Glomerular endothelial cell (primary cell): ENCODE measurements at places on chromosomes 1 and 21. TPM values are rescaled to one million over a fixed set of nuclear protein-coding genes. Genes with fewer than 3 reads are reported as not detected.

PDE4B gene
- total RNA-seq: 21.7 and 54.6 TPM in 2 replicates

LINGO4 gene
- not detected in 2 replicates for total RNA-seq

ASPM gene
- total RNA-seq: 4.5 and 11.3 TPM in 2 replicates

CFAP107 gene
- not detected in 2 replicates for total RNA-seq

GJA8 gene
- total RNA-seq: not detected in 2 replicates

RNU1-2 gene
- total RNA-seq: under 0.01 TPM in 2 replicates

CELA3B gene
- total RNA-seq: not detected in 2 replicates

LRRC71 gene
- 0.12 TPM in 1 of 2 replicates, not detected in the other for total RNA-seq

TBX15 gene
- total RNA-seq: not detected in 2 replicates

VWA5B1 gene
- total RNA-seq: not detected in 2 replicates

NME7 gene
- total RNA-seq: 12.4 and 32.6 TPM in 2 replicates

MTARC2 gene
- total RNA-seq: 3.0 and 12.5 TPM in 2 replicates

IFI16 gene
- total RNA-seq: 174 and 180 TPM in 2 replicates

CHIA gene
- total RNA-seq: not detected in 2 replicates
